H4 (cell line): ENCODE measurements at places on chromosomes 12 and 14. TPM values are rescaled to one million over a fixed set of nuclear protein-coding genes. Genes with fewer than 3 reads are reported as not detected.

Gene SLC38A6
- 43.7 and 45.2 TPM in 2 replicates for total RNA-seq

Gene ERGIC2
- 109 and 117 TPM in 2 replicates for total RNA-seq

Gene DAO
- total RNA-seq = not detected in 2 replicates

Gene CARMIL3
- total RNA-seq = 0.14 TPM in 1 of 2 replicates, not detected in the other

Gene TOMM20L
- not detected in 2 replicates for total RNA-seq

Gene PRKAB1
- 15.0 and 19.2 TPM in 2 replicates for total RNA-seq

Gene GPN3
- total RNA-seq = 37.0 and 50.3 TPM in 2 replicates

Gene ABCC9
- total RNA-seq = 0.06 TPM in 1 of 2 replicates, not detected in the other

Gene CRACR2A
- 0.10 and 0.16 TPM in 2 replicates for total RNA-seq

Gene C12orf75
- 49.7 and 53.1 TPM in 2 replicates for total RNA-seq

Gene NUP37
- 126 and 139 TPM in 2 replicates for total RNA-seq

Gene POTEM
- total RNA-seq = not detected in 2 replicates

Gene RND1
- 0.06 and 0.14 TPM in 2 replicates for total RNA-seq

Gene PPFIA2
- total RNA-seq = 0.08 and 0.33 TPM in 2 replicates

Gene CCDC184
- total RNA-seq = 0.70 and 1.2 TPM in 2 replicates

Gene TAS2R30
- 0.10 TPM in 1 of 2 replicates, not detected in the other for total RNA-seq

Gene EML1
- 18.3 and 18.5 TPM in 2 replicates for total RNA-seq

Gene GNB3
- 0.12 and 1.0 TPM in 2 replicates for total RNA-seq

Gene LRFN5
- 0.29 TPM in 1 of 2 replicates, not detected in the other for total RNA-seq

Gene SLC25A47
- total RNA-seq = not detected in 2 replicates

Gene REP15
- 0.25 TPM in 1 of 2 replicates, not detected in the other for total RNA-seq

Gene SLCO1C1
- total RNA-seq = 0.04 TPM in 1 of 2 replicates, not detected in the other

Gene GPR65
- not detected in 2 replicates for total RNA-seq

Gene TSPAN19
- not detected in 2 replicates for total RNA-seq

Gene ACVRL1
- total RNA-seq = 4.1 and 4.8 TPM in 2 replicates
